ENCODE measurements at places on chromosomes 16 and 17. TPM values are rescaled to one million over a fixed set of nuclear protein-coding genes. Genes with fewer than 3 reads are reported as not detected.
A peak's percentile ranks its signal among the peaks of the same experiment; 100 is the strongest.

- peak overlapping the region; percentile 96 for H3K27ac ChIP-seq
- peak overlapping the region; percentile 98 for H3K4me3 ChIP-seq
- no peaks in the 10 kb centered on the region for H3K36me3 ChIP-seq
- H3K4me1 ChIP-seq = peaks cover 36% of the 10 kb centered on the region
Observed at GRCh38 chr17:2030779-2031163, 818 bp downstream of the DPH1 start.

DNA sequence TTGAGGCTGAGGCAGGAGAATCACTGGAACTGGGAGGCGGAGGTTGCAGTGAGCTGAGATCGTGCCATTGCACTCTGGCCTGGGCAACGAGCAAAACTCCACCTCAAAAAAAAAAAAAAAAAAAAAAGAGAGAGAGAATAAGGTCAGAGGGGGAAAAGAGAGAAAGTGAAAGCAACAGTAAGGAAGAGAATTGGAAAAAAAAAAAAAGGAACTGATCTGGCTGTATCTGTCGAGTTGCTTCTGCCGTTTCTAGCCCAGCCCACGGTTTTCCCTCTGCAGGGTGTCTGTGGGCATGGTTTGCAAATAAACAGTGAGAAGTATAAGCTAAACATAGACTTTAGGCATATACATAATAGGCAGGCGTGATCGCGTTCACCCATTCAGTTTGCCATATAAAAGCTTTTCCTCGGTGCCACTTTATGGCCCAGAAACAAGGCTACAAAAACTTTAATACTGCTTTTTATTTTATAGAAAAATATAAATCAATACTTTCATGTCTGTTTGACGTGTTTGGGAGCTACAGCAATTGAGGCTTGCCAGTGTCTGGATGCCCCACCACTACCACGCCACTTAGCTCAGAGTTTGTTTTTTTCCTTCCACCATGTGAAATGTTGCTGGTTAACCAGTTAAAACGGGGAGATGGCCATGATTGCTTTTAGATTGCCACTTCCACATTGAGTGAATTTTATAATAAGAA lies 436.7 kb downstream of the MAF start:
- peak overlapping the region; percentile 53 for H3K27ac ChIP-seq
- peak overlapping the region; percentile 84 for H3K4me3 ChIP-seq
- no peak for DNase-seq
- peaks cover 11% of the 10 kb centered on the region for H3K36me3 ChIP-seq

DNA sequence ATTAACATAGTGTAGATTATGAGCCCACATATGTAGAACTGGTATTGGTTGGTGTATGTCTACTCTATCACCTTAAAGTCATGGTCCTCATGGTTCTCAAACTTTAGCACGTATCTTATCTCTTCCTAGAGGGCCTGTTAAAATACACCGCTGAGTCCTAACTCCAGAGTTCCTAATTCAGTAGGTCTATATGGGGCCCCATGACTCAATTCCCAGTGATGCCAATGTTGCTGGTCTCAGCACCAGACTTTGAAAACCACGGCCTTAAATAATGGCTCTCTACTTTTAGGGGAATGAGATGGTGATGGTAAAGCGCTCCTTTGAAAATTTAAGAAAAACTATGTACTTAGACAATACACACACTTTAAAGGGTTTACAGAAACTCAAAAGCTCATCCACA lies 36.6 kb downstream of the SMURF2 start:
- H3K4me3 ChIP-seq = no peak overlapping the region
- H3K36me3 ChIP-seq = no peaks in the 10 kb centered on the region
- H3K27ac ChIP-seq = peak overlapping the region; percentile 1
- H3K4me1 ChIP-seq = peaks cover 31% of the 10 kb centered on the region
- no peaks in the 10 kb centered on the region for H3K27me3 ChIP-seq

- H3K27ac ChIP-seq = no peak overlapping the region
- peaks cover 36% of the 10 kb centered on the region for H3K4me1 ChIP-seq
- H3K36me3 ChIP-seq = no peaks in the 10 kb centered on the region
- H3K27me3 ChIP-seq = no peaks in the 10 kb centered on the region
- no peak for DNase-seq
- H3K4me3 ChIP-seq = no peak overlapping the region
Observed at GRCh38 chr17:1765576-1765975, 3.7 kb downstream of the SERPINF1 start.

The ZP2 gene
- polyA plus RNA-seq = not detected

DNA sequence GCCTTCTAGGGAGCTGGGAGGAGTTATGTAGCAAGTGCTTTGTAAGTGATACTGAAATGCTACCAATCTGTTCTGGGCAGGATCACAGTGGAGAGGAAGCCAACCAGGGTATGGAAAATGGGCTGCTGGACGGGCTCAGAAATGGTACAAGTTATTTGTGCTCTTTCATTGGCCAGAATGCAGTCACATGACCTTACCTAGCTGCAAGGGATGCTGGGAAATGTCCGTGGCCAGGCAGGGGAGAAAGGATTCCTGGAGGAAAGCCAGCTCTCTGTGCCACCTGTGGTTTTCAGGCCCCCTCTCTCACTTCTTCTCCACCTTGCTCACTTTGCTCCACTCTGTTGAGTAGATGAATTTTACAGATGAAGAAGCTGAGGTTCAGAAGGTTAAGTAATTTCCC lies 4.8 kb downstream of the EEF2K start:
- no peak overlapping the region for H3K4me3 ChIP-seq
- peaks cover 7% of the 10 kb centered on the region for H3K36me3 ChIP-seq
- peaks cover 47% of the 10 kb centered on the region for H3K4me1 ChIP-seq
- H3K27ac ChIP-seq = peak overlapping the region; percentile 54
- DNase-seq = no peak

The TBX2 gene
- not detected for polyA plus RNA-seq

The TRPV3 gene
- polyA plus RNA-seq = 0.19 TPM

- no peak for DNase-seq
- no peak overlapping the region for H3K4me3 ChIP-seq
- no peaks in the 10 kb centered on the region for H3K27me3 ChIP-seq
- H3K27ac ChIP-seq = peak overlapping the region; percentile 63
Observed at GRCh38 chr17:43220511-43221125, 7.8 kb downstream of the CCDC200 start.

DNA sequence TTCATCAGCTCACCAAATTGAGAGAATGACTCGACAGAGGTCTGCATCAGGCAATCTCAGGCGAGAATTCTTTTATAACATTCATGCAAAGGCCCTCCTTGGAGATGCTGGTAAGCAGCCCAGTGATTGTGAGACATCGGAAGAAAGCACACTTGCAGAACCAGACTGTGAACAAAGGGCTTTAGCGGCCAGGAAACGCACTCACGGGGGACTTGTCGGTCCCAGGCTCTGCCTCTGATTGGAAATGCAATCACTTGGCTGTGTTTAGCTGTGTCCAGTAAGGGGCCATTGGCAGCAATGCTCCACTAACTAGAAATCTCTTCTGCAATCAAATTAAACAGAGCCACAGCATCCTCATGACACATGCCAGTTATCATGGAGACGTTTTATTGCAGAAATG lies 226.7 kb upstream of the CDH13 start:
- H3K4me1 ChIP-seq = no peaks in the 10 kb centered on the region
- H3K27ac ChIP-seq = no peak overlapping the region
- H3K27me3 ChIP-seq = peaks cover 19% of the 10 kb centered on the region
- H3K36me3 ChIP-seq = no peaks in the 10 kb centered on the region
- no peak overlapping the region for H3K4me3 ChIP-seq

The CLEC18B gene
- not detected for polyA plus RNA-seq

- H3K27ac ChIP-seq = no peak overlapping the region
- peaks cover 64% of the 10 kb centered on the region for H3K27me3 ChIP-seq
Observed at GRCh38 chr16:79261481-79261940, 339.0 kb downstream of the MAF start.

The NETO2 gene
- polyA plus RNA-seq = 0.69 TPM

GRCh38 chr16:79607587-79607986 lies 7.0 kb upstream of the MAF start:
- no peak overlapping the region for H3K4me3 ChIP-seq
- no peaks in the 10 kb centered on the region for H3K36me3 ChIP-seq
- H3K27ac ChIP-seq = no peak overlapping the region

GRCh38 chr17:64355536-64356303 lies 34.9 kb downstream of the PECAM1 start:
- H3K4me3 ChIP-seq = no peak overlapping the region
- no peak overlapping the region for H3K27ac ChIP-seq
- no peaks in the 10 kb centered on the region for H3K27me3 ChIP-seq
- peaks cover 44% of the 10 kb centered on the region for H3K36me3 ChIP-seq
- DNase-seq = no peak

GRCh38 chr17:78106211-78106610 lies 22.3 kb downstream of the TMC6 start:
- no peak for DNase-seq
- no peaks in the 10 kb centered on the region for H3K4me1 ChIP-seq
- H3K4me3 ChIP-seq = no peak overlapping the region

DNA sequence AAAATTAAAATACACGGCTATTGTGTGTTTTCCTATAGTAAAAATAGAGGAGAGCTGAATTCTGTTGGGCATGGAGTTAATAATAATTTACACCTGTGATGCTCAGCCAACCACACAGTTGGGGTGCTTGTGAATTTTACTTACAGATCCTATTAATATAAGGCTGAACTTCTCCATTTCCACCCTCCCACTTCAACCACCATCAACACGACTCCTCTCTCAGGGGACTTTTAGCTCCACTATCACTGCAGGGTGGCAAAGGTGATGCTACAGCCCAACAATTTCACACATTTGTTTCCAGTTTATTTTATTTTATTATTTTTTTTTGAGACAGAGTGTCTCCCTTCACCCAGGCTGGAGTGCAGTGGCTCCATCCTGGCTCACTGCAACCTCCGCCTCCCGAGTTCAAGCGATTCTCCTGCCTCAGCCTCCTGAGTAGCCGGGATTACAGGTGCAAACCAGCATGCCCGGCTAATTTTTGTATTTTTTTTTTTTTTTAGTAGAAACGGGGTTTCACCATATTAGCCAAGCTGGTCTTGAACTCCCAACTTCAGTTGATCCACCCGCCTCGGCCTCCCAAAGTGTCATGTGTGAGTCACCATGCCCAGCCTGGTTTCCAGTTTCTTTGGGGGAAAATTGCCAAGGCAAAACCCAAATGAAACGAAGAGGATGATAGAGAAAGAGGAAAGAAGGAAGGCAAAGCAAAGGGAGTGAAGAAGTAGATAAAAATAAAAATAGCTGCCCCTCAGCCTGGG lies 57.9 kb downstream of the GNA13 start:
- H3K27ac ChIP-seq = peak overlapping the region; percentile 70
- H3K27me3 ChIP-seq = no peaks in the 10 kb centered on the region
- peak; percentile 40 for DNase-seq
- H3K4me3 ChIP-seq = peak overlapping the region; percentile 2

GRCh38 chr16:72932050-72932449 lies 115.9 kb downstream of the ZFHX3 start:
- no peaks in the 10 kb centered on the region for H3K36me3 ChIP-seq
- no peak overlapping the region for H3K27ac ChIP-seq
- H3K27me3 ChIP-seq = no peaks in the 10 kb centered on the region

GRCh38 chr16:30457743-30458560 lies 12.3 kb upstream of the SEPHS2 start:
- no peaks in the 10 kb centered on the region for H3K36me3 ChIP-seq
- H3K4me3 ChIP-seq = no peak overlapping the region
- H3K27me3 ChIP-seq = no peaks in the 10 kb centered on the region
- no peak for DNase-seq
- H3K27ac ChIP-seq = no peak overlapping the region

- H3K27me3 ChIP-seq = peaks cover 23% of the 10 kb centered on the region
- H3K4me1 ChIP-seq = peaks cover 13% of the 10 kb centered on the region
- H3K27ac ChIP-seq = no peak overlapping the region
- no peaks in the 10 kb centered on the region for H3K36me3 ChIP-seq
Observed at GRCh38 chr16:47726031-47726675, 265.0 kb downstream of the PHKB start.

DNA sequence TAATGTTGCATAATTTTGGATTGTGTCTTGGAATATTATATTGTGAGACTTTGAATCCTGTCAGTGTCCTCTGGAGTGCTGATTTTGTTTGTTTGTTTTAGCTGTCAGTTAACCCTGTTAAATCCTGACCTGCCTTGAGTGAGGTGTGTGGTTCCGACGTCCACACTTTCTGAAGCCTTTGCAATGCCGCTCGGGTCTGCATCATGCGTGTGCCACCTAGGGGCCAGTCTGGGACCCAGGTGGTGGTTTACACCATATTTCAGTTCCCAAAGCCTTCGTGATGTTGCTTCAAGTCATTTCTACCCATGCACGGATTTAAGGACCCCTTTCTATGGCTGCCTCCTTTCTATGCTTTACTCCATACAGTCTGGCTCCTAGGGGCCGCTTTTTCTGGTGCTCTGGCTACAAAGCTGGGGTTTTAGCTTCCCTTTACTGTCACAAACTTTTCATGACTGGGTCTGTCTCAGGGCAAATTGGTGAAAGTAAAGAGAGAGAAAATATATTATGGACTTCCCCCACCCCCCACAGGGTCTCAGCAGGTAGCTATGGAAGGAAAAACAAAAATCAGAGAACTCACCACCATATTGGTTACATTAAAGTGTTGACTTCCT lies 11.4 kb upstream of the OR4D1 start:
- no peaks in the 10 kb centered on the region for H3K4me1 ChIP-seq
- no peak overlapping the region for H3K4me3 ChIP-seq
- peaks cover 17% of the 10 kb centered on the region for H3K36me3 ChIP-seq
- H3K27me3 ChIP-seq = peaks cover 82% of the 10 kb centered on the region

The NPIPB13 gene
- 0.35 TPM for polyA plus RNA-seq

DNA sequence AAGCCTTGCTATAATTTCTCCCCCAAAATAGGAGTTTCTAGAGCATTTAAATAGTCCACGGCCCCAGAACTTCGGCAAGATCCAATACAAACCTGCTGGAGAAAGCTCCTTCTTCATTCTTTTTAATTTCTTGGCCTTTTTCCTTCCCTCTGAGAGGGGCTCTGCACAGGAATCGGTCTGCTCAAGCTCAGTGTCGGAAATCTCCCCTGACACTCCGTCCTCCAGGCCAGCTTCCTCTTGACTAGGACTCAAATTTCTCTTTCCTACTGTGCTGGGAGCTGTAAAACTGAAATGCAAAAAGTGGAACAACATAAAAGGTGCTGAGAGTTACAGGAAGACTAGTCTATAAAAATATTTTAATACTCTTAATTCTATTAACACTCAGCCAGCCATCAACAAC lies 183.3 kb downstream of the PARN start:
- H3K36me3 ChIP-seq = no peaks in the 10 kb centered on the region
- no peaks in the 10 kb centered on the region for H3K27me3 ChIP-seq
- H3K4me3 ChIP-seq = no peak overlapping the region
- H3K4me1 ChIP-seq = no peaks in the 10 kb centered on the region
- no peak for DNase-seq
- no peak overlapping the region for H3K27ac ChIP-seq

- peaks cover 15% of the 10 kb centered on the region for H3K27me3 ChIP-seq
- H3K4me3 ChIP-seq = no peak overlapping the region
- H3K27ac ChIP-seq = no peak overlapping the region
Observed at GRCh38 chr16:20203272-20203671, 124.0 kb downstream of the GP2 start.

DNA sequence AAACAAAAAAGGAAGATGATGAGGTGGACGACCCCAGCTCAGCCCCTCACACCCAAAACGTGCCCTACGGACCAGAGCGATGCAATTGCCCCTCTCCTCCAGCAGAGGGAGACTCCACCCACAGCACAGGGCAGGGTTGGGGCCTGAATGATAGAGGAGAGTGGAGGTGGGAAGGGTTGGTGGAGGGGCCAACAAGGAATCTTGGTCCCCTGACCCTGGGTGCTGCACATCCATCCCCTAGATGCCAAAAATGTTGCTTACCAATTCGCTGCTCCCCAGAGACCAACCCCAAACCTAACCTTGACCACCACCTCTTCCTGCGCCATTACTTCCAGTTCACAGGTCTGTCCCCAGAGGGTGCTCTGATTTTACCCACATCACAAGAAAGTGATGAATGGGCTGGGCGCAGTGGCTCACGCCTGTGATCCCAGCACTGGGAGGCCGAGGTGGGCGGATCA lies 12.9 kb downstream of the P2RX5 start:
- no peaks in the 10 kb centered on the region for H3K27me3 ChIP-seq
- H3K4me3 ChIP-seq = peak overlapping the region; percentile 23
- no peaks in the 10 kb centered on the region for H3K36me3 ChIP-seq
- peak overlapping the region; percentile 93 for H3K27ac ChIP-seq
- H3K4me1 ChIP-seq = peaks cover 44% of the 10 kb centered on the region
- DNase-seq = peak; percentile 74

The ZG16 gene
- polyA plus RNA-seq = not detected

Data from naive B cell (primary cell).